ENCODE measurements at places on chromosomes 11 and 22. TPM values are rescaled to one million over a fixed set of nuclear protein-coding genes. Genes with fewer than 3 reads are reported as not detected.
A peak's percentile ranks its signal among the peaks of the same experiment; 100 is the strongest.

Gene SCN2B
- not detected for total RNA-seq

Gene RBMXL2
- total RNA-seq: not detected

Gene USP2
- total RNA-seq: under 0.01 TPM

Gene CBLIF
- total RNA-seq: not detected

Gene OR8G1
- total RNA-seq: under 0.01 TPM

Gene OR51B2
- not detected for total RNA-seq

Gene LPXN
- 3.5 TPM for total RNA-seq

Gene HRAS
- total RNA-seq: 36.7 TPM

Gene FCHSD2
- 12.2 TPM for total RNA-seq

Gene RFPL2
- not detected for total RNA-seq

Gene SMC1B
- not detected for total RNA-seq

Gene RFPL3
- total RNA-seq: not detected

Gene PLEKHA7
- total RNA-seq: 0.64 TPM

Gene OR2AG1
- not detected for total RNA-seq

Gene OR2AG2
- total RNA-seq: 0.32 TPM

Gene ANKK1
- not detected for total RNA-seq

DNA sequence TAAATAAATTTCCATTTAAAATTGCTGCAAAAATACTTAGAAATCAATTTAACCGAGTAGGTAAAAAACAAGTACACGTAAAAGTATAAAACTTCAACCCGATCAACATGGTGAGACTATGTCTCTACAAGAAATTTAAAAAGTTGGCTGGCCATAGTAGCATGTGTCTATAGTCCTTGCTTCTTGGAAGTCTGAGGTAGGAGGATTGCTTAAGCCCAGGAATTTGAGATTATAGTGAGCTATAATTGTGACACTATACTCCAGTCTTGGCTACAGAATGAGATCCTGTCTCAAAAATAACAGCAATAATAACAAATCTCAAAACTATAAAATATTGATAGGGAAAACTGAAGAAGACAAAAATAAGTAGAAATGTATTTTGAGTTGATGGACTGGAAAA is 11.1 kb downstream of the CASP4 start:
- DNase-seq: peak; percentile 11

GRCh38 chr11:19939415-19939929 is 220.8 kb downstream of the DBX1 start:
- no peak for DNase-seq

GRCh38 chr11:44747316-44747715 is 20.6 kb downstream of the TSPAN18 start:
- no peak for DNase-seq

- no peak for DNase-seq
Observed at GRCh38 chr22:44316393-44317122, 3.8 kb upstream of the SHISAL1 start.

GRCh38 chr22:20595461-20595860 is 88.1 kb downstream of the MED15 start:
- no peak for DNase-seq

GRCh38 chr22:21014726-21015465 is at the start of gene P2RX6:
Gene P2RX6, plus strand, starts transcription at chr22:21015165. Its CDS starts 10 bp downstream, at chr22:21015175.
- DNase-seq: peak; percentile 66

DNA sequence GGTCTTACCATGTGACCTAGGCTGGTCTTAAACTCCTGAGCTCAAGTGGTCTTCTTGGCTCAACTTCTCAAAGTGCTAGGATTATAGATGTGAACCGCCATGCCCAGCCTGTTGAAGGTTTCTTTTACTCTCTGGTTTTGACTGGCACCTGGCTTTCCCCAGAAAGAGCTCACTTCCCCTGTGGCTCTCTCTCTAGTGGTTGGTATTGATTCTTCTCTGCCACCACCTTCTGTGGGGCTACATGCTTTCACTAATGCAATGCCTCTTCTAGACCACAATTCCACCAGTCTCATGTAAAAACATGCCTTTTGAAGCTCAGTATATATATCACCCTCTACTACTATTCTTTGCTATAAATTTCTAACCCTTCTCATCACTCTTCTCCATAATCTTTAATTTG is 67.2 kb downstream of the CCDC83 start:
- DNase-seq: no peak

GRCh38 chr11:33534575-33534974 is 166.1 kb downstream of the C11orf91 start:
- DNase-seq: no peak

DNA sequence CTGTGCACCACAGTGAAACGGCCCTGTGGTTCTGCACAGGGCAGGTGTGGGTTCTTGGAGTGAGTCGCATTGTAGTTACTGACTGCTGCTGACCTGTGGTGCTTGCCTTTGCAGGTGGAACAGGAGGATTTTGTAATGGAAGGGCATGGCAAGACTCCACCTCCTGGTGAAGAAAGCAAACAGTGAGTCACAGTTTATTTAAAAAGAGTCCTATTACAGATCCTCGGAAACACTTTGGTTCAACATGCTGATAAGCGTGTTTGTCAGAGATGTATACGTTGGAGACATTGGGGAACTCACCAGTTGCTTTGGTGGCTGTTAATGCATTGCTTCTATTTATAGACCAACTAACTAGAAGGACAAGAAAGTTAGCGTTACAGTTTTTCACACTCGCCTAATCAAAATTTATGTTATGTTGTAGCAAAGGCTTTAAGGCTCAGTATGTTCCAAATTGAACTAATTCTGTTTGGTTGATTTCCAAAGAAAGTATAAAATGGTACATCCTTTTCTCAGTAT is 21.7 kb upstream of the TNRC6B start:
- peak; percentile 83 for DNase-seq

GRCh38 chr11:61904539-61905048 is 12.8 kb downstream of the RAB3IL1 start:
- no peak for DNase-seq

- no peak for DNase-seq
Observed at GRCh38 chr11:69655479-69656428, 14.8 kb downstream of the CCND1 start.

GRCh38 chr22:28958611-28959010 is 75.2 kb downstream of the ZNRF3 start:
- peak; percentile 19 for DNase-seq

GRCh38 chr11:18633256-18634139 is 644 bp downstream of the SPTY2D1 start:
- peak; percentile 60 for DNase-seq

GRCh38 chr22:28560046-28560742 is 119.4 kb downstream of the TTC28 start:
- peak; percentile 96 for DNase-seq

GRCh38 chr11:85809191-85809590 is 1.8 kb downstream of the SYTL2 start:
- no peak for DNase-seq

DNA sequence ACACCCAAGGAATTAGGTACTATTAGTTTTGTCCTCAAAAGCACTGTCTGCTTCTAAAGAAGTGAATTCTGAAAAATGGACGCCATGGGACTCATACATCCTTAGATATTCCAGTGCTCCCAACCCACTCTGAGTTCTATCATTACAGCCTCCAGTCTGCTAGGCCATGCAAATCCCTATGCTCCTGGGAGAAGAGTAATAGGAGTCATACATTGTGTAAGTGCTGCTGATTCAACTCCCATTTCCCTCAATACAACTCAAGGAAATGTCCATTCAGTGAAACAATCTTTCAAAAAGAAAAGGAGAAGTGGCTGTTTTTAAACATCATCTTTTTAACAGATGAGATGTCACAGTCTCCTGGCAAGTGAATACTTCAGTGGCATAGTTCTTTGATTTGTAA is 590.2 kb upstream of the LRRC4C start:
- DNase-seq: no peak

GRCh38 chr11:23490557-23491235 is 630.4 kb upstream of the CCDC179 start:
- DNase-seq: no peak

GRCh38 chr11:115552151-115552772 is 48.0 kb upstream of the CADM1 start:
- no peak for DNase-seq

- no peak for DNase-seq
Observed at GRCh38 chr11:131713529-131714134, 343.2 kb downstream of the NTM start.

- no peak for DNase-seq
Observed at GRCh38 chr11:35107861-35108260, 31.1 kb upstream of the CD44 start.

DNA sequence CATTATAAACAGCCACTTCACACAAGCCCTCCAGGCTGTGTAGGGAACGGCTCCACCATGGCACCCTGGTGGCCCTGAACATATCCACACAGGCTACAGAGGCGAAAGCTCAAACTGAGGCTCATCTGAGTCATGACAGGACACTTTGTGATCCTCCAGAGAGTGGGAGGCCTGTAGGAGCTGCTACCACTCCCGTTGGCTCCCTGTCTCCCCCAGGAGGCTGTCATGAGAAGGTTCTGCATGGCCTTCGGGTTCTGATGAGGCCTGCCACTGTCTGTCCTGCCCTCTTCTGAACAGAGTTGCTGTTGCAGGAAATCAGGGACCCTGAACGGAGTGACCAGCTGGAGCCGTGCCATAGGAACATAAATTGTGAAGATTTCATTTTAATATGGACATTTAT is 23.8 kb upstream of the ALDH3B2 start:
- no peak for DNase-seq

DNA sequence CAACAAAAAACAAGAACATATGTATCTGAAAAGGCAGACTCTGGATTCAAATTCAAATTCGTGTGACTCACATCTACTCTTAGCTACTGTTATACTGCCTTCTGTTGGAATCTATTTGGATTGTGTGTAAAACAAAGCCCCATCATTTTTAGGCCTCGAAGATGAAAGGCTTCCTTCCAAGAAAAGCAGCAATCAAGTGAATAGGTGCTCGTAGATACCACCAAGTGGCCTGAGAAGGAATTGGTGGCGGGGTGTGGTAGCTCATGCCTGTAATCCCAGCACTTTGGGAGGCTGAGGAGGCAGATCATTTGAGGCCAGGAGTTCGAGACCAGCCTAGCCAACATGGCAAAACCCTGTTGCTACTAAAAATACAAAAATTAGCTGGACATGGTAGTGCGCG is 4.2 kb downstream of the GRAMD1B start:
- no peak for DNase-seq

DNA sequence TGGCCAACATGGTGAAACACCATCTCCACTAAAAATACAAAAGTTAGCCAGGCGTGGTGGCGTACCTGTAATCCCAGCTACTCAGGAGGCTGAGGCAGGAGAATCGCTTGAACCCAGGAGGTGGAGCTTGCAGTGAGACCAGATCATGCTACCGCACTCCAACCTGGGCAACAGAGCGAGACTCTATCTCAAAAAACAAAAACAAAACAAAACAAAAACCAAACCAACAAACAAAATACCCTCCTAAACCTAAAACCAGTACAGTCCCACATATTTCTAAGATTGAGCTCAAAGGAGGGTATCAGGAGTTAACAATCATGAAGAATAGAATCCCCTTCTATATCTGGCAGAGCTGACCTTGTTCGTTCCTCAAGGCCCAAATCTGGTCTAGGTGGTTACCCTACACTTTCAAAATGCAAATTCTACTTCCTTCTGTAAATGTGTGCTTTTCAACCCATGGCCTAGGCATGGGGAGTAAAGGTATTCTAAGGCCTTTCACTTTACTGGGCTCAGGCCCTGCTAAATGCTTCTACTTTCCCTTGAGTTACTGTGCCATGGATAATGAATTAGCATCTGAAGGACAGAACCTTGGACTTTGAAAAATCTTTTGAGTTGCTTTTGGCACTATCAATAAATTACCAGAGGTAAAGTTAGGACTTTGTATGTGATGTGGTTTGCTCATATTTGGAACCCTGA is 10.4 kb upstream of the PPP2R1B start:
- DNase-seq: no peak

DNA sequence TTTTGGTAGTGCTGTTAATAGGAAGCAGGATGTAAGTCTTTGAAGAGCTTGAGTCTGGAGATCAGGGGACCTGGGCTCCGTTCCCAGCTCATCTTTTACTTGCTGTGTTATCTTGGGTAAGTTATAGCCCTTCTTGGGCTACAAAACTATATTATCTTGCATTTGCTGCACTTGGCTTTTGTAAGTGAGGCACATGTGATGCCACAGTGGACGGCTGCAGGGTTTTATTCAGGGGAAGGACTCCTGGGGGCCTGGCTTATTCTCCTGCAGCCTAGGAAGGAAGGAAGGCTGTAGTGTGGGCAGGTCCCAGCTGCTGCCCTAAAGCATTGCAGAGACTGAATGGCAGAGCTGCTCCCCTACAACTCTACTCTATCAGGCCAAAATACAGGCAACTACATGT is 6.4 kb downstream of the CD82 start:
- DNase-seq: peak; percentile 77

DNA sequence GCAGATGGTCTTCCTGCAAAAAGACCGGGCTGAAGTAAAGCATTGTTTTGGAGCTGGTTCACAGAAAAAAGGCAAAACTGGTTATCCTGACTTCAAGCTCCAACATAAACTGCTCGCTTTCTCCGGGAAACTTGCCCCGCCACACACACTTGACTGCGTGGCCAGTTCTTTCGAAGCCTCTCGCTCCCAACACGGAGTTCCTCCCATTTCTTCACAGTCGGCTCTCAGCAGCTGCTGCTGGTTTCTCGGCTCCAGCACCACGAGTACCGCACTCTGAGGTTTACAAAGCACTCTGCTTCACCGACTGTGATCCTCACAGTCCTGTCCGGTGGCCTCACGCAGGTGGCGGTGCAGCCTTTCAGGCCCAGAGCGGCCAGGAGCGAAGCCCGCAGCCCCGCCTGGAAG is 264 bp downstream of the CHEK1 start:
- no peak for DNase-seq

DNA sequence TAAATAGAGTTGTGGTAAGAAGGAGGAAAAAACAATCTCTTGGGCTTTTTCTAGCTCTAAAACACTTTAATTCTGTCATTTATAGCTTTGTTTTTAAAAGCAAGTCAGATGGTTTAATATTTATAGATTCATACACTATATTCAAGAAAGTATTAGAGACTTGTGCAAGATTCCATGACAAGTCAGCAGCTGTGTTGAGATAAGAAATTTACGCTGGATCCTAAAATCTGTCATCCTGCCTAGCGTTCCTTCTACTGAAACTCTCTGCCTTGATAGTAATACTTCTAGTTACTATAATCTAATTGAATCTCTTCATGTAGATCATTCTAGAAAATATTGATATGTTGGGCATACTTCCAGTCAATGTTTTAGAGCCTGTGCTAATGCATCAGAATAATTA is 721.8 kb downstream of the CNTN5 start:
- DNase-seq: no peak
